Osteoblast (primary cell): ENCODE measurements at places on chromosomes 6 and 20.

DNA sequence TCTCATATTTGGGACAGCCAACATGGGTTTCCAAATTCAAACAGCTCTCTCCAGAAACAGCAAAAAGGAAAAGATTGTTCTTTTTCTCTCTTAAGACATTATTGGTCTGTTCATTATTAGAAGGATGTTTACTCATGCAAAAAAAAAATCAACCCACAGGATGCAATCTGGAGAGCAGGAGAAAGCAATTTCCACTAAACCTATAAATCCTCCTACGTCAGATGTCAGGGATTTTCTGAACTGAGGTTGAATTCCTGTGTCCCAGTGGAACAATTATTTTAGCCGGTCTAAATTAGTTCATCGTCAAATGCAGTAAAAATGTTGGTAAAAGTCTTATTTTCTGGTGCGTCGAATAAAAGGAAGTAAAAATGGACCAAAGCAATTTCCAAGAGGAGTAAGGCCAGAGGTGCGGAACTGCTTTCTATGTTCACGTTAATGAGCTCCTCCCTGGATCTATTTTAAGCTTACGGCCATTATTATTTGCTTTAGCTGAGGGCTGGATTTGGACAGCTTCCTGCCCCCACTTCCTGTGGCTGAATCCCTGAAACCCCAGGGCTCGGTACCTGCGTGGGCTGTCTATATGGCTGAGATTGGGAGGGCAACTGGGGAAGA, at the start of gene GABRR1:
TSS of gene GABRR1 (minus strand) at position 60 of the 612 bp plus-strand sequence. CDS start at position 24, 36 bp downstream.
- H3K27ac ChIP-seq = no peak within 1 kb of the TSS
- no peak for DNase-seq
- H3K36me3 ChIP-seq = no peaks in the 10 kb centered on the region

GRCh38 chr6:142728910-142729481, 216.0 kb downstream of the HIVEP2 start:
- peak; percentile 56 for DNase-seq
- no peaks in the 10 kb centered on the region for H3K27me3 ChIP-seq
- no peaks in the 10 kb centered on the region for H3K36me3 ChIP-seq

GRCh38 chr20:46895906-46896242, 1.2 kb downstream of the EYA2 start:
- no peaks in the 10 kb centered on the region for H3K4me1 ChIP-seq
- no peaks in the 10 kb centered on the region for H3K36me3 ChIP-seq
- peak; percentile 66 for DNase-seq
- no peak overlapping the region for H3K27ac ChIP-seq
- H3K27me3 ChIP-seq = peaks cover 27% of the 10 kb centered on the region

GRCh38 chr6:156517088-156517487, 260.1 kb upstream of the ARID1B start:
- no peak overlapping the region for H3K27ac ChIP-seq
- no peaks in the 10 kb centered on the region for H3K36me3 ChIP-seq
- no peaks in the 10 kb centered on the region for H3K4me1 ChIP-seq
- H3K27me3 ChIP-seq = no peaks in the 10 kb centered on the region
- no peak for DNase-seq
- no peak overlapping the region for H3K4me3 ChIP-seq

GRCh38 chr6:80622641-80623040, 516.2 kb downstream of the BCKDHB start:
- H3K4me1 ChIP-seq = peaks cover 6% of the 10 kb centered on the region
- H3K4me3 ChIP-seq = no peak overlapping the region

DNA sequence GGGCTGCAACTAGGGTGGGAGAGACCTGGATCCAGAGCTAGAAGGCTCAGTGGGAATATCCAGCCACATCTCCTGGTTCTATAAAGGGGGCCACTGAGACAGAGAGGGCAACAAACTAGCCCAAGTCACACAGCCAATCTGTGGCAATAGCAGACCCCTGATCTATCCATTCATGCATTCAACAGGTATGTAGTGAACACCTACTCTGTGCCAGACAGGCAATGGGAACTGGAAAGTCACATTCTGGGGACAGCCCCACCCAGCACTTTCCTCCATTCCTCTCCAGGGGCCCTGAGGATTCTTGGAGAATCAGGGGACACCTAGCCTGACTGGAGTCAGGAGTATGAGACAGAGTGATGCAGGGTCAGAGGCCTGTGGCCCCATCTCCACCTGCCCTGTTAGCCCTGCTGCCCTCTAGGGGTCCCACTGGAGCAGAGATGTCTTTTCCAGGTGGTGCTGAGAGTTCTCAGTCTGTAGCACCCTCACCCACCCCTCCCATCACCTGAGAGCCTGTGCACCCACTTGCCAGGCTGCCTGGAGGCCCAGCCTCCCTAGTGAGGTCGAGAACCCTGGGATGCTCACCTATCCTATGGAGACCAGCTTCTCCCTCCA, 13.6 kb downstream of the BPIFA2 start:
- H3K36me3 ChIP-seq = no peaks in the 10 kb centered on the region
- H3K4me1 ChIP-seq = no peaks in the 10 kb centered on the region
- no peak overlapping the region for H3K4me3 ChIP-seq
- no peak overlapping the region for H3K27ac ChIP-seq

DNA sequence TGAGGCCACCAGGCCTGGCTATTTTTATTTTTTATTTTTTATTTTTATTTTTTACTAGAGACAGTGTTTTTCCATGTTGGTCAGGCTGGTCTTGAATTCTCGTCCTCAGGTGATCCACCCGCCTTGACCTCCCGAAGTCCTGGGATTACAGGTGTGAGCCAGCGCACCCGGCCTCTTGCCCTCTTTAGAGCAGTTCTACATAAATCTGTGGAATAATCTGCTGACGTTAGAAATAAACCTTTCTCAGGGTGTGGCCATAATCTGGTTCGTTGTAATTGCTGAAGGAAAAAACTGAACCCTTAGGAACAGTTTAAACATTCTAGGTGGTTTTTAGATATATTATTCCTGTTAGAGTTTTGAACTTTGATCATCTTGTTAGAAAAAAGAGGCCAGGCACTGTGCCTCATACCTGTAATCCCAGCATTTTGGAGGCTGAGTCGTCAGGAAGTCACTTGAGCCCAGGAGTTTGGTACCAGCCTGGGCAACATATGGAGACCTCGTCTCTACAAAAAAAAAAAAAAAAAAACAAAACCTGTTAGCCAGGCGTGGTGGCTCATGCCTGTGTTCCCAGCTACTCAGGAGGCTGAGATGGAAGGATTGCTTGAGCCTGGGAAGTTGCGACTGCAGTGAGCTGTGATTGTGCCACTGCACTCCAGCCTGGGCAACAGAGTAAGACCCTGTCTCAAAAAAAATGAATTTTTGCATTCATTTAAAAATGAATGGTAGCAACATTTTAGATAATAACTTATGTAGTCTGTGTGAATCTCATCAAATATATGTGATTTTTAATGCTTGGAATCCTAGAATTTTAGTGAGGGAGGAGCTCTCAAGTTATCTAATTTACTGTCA, 24.2 kb downstream of the ASXL1 start:
- no peak for DNase-seq
- H3K4me1 ChIP-seq = peaks cover 23% of the 10 kb centered on the region
- no peak overlapping the region for H3K27ac ChIP-seq
- no peaks in the 10 kb centered on the region for H3K27me3 ChIP-seq

- H3K36me3 ChIP-seq = no peaks in the 10 kb centered on the region
- no peak for DNase-seq
- H3K27me3 ChIP-seq = no peaks in the 10 kb centered on the region
- H3K27ac ChIP-seq = no peak overlapping the region
- H3K4me3 ChIP-seq = no peak overlapping the region
- H3K4me1 ChIP-seq = no peaks in the 10 kb centered on the region
Observed at GRCh38 chr6:156164701-156165452, 612.3 kb upstream of the ARID1B start.

DNA sequence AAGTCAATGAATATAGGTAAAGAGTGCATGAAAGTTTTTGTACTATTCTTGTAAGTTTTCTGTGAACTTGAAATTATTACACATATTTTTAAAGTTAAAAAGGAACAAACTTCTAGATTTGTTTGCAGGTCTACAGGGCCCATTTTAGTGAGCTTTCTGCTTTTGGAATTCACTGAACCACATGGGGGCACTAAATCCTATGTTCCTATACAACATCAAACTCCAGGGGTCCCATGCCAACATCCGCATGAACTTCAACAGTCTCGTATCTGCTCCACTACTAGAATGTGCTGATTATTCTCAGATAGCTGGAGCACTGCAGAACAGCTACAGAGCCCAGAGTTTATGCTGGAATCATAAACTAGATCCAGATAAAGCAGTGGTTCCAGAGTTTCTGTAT, 347.9 kb upstream of the SPTLC3 start:
- H3K4me1 ChIP-seq = no peaks in the 10 kb centered on the region
- no peak overlapping the region for H3K27ac ChIP-seq
- DNase-seq = no peak
- no peak overlapping the region for H3K4me3 ChIP-seq

DNA sequence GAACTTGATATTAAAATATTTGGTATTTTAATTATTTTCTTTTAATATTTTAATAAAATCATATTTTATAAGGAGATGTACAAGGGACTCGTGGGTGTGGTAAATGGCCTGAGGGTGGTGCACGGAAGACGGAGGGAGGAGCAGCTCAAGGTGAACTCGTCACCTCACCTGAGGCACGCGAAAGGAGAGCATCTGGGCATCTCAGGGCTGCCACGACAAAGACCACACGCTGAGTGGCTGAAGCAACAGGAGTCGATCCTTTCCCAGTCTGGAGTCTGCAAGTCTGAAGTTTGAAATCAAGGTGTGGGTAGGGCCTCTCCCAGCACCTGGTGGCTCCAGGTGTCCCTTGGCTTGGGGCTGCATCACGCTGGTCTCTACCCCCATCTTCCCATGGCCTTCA, 39.7 kb downstream of the APCDD1L start:
- H3K36me3 ChIP-seq = peaks cover 12% of the 10 kb centered on the region
- H3K4me3 ChIP-seq = no peak overlapping the region
- no peaks in the 10 kb centered on the region for H3K27me3 ChIP-seq
- no peak overlapping the region for H3K27ac ChIP-seq
- H3K4me1 ChIP-seq = no peaks in the 10 kb centered on the region
